ENCODE measurements at places on chromosomes 4 and X.
A peak's percentile ranks its signal among the peaks of the same experiment; 100 is the strongest.

DNA sequence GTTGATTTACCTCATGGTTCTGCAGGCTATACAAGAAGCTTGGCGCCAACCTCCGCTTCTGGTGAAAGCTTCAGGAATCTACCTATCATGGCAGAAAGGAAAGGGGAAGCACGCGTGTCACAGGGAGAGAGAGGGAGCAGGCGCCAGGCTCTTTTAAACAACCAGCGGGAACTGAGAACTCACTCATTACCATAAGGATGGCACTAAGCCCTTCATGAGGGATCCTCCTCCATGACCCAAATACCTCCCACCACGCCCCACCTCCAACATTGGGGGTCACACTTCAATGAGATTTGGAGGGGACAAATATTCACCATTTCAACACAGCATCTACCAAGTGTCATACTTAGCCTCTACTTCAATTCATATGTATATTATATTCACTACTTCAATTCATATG lies 18.8 kb upstream of the TBC1D8B start:
- no peak for DNase-seq

- peak; percentile 23 for DNase-seq
These were observed 333.9 kb upstream of the FSTL5 start for GRCh38 chr4:162497564-162498167.

- DNase-seq: no peak
These were observed 25.2 kb downstream of the PPP1R2C start for GRCh38 chrX:42752730-42753129.

- no peak for DNase-seq
These were observed 1.8 kb downstream of the MAML3 start for GRCh38 chr4:140152013-140152703.

Data from Caki2 (cell line).